ENCODE measurements at places on chromosomes 16 and 17.

DNA sequence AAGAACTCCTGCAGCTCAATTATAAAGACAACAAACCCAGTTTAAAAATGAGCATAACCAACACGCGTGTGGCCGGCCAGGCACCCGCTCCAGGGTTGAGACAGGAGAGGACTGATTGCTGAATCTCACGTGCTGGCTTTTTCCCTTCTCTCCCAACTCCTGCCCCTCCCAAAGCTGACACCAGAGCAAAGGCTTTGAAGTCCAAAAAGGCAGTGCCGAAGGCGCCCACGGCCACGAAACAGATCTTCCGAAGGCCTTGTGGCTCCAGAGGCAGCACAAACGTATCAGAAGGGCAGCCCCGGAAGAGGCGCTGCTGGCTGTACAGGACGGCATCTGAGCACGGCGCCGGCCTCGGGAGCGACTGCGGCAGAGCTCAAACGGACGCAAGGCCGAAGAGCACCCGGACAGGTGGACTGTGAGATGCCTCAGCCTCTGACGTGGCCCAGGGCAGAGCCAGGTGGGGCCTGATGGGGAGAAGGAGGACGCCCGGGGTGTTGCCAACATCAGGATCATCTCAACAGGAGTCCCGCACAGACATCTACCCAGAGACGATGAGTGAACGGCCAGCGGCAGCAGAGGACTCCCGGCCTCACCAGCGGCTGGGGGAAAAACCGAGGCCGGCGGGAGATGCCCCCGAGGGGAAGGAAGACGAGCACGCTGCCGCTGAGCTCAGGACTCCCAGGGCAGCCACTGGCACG is 10.5 kb downstream of the CLCN7 start:
- DNase-seq = no peak

DNA sequence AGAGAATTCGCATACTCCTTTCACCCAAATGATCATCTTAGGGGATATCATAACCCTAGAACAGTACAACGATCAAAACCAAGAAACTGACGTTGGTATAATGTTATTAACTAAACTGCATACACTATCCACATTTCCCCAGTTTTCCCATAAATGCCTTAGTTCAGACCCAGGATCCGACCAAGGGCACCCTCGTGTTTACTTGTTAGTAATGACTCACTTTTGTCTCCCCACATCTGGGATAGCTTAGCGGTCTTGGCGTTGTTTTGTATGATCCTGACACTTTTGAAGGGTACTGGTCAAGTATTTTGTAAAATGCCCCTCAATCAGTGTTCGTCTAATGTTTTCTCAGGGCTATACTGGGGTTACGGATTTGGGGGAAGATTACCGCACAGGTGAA is 8.0 kb downstream of the HS3ST3A1 start:
- no peak for DNase-seq

GRCh38 chr17:55694286-55694910 is 28.3 kb downstream of the TMEM100 start:
- DNase-seq = no peak

DNA sequence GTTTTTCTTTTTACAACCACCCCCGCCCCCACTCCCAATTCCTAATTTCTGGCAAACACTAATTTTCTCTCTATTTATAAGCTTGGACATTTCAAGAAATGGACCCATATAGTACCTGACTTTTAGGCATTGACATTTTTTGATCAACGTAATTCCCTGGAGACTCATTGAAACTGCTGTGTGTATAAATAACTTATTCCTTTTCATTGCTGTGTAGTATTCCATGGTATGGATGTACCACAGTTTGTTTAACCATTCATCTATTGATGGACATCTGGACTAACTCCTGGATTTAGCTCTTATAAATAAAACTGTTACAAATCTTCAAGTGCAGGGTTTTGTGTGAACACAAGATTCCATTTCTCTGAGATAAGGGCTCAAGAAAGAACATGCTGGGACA is 47.1 kb upstream of the RBFOX1 start:
- no peak for DNase-seq

DNA sequence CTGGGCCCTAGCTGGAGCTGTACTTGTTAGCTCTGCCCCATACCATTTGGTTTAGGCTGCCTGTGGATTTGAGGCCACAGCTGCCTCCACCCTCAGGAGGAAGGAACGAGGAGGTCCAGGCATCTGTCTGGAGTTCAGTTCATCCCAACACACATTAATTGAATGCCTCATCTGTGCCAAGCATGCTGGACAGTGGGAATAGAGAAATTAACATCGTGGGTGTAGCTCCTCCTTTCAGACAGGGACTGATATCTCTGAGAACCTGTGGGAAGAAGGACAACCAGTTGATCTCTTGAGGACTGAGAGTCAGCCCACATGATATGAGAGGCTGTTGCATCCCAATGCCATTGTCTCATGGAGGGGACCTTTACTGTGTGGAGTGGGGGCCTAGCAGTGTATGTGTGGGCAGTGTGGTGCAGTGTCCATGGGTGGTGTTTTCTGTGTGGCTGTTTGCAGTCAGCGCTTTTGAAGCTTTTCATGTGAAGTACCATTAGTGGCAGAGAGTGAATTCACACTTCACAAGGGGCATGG is 29.4 kb upstream of the DDX52 start:
- DNase-seq = no peak

DNA sequence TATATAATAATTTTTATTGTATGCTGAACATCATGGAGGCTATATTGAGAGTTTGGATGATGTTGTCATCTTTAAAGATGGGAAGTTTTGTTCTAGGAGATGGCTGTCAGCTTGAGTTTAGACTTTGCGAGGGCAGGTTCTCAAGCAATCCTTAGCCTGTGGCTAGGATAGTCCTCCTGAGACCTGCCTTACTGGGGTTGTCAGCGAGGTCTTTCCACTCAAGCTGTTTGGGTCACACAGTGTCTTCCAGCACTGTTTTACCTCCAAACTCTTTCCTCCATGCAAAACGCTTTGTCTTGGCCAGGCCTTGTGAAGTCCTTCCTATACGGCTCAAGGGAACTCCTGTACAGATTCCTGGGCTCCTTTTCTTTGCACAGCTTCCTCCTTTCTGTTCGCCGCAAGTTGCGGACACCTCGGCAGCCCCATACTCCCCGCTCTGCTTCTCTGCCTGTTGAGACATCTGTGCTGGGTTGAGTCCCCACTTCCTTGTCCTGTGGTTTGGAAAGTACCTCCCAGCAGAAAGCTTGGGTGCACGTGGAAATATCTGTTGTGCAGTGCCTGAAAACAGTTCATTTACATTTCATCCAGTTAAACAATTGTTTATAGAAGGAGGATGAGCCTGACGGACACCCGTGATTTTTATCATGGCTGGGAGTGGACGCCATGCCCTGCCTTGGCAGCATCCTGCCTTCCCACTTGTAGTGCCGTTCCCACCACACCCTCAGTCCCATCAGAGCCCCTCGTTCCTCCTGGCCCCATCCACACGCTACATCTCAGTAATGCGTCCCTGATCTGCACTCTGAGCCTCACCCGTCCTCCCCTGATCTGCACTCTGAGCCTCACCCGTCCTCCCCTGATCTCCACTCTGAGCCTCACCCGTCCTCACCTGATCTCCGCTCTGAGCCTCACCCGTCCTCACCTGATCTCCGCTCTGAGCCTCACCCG is 55.0 kb upstream of the CBFA2T3 start:
- peak; percentile 92 for DNase-seq

GRCh38 chr16:78483124-78483992 is 383.9 kb downstream of the WWOX start:
- DNase-seq = no peak

DNA sequence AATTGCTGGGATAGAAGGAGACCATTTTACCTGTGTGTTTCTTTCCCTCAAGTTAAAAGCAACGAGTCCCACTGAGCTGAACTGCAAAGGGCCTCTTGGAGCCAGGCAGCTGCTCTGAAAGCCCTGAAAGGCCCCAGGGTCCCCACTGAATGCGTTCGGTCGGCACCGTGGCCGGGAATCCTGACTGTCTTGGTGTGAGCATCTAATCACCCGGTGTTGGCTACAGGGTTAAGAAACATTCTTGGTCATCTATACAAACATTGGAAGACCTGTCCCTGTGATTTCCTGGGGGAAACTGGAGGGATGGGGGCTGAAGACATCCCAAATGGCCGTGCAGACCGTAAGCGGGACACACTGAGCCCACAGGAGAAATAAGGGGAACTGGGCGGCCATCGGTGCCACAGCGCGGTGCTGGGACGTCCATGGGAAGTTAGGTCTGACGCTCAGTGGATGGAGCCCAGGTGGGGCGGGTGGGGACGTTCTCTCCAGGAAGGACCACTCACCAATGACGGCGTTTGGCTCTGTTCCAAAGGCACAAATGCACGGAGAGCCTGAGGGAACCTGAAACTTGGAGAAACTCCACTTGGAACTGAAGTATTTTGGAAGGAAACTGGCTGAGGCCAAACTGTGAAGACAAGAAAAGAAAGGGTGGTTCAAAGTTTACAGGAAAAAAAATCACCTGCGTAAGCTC is 32.1 kb downstream of the WDR45B start:
- DNase-seq = no peak

DNA sequence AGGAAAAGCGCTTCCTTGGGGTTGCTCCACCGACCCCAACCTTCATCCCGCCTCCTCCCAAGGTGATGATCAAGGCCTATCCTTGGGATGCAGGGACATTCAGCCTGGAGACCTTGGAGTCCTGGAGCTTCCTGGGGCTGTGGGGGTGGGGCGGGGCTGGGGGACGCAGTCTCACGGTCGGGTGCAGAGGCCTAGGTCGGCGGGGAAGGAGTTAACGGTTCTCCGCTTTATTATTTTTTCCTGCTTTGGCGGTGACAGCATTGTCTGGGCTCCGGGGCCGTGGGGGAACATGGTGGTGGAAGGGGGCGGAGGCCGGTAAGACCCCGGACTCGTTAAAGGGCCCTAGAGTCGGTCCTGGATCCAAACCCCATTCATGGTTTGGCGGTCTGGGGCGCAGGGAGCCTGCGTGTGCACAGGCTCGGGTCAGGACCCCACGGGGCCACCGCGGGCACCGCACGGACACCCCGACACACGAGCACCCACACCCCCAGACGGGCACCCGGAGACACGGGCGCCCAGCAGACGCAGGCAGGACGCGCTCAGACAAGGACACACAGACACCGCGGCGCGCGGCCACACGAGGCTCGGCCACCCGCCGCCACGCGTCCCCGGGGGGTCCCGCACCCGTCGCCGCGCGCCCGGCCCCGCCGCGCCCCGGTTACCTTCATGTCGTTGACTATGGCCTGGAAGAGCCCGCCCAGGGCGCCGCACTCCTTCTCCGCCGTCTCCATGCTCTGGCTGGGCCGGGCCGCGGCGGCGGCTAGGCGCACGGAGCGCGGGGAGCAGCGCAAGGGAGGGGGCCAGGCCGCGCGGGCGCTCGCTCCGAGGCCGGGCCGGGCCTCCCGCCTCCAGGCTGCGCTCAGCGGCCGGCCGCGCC is 554 bp downstream of the MTSS2 start:
- DNase-seq = no peak

GRCh38 chr17:2018716-2019510 is 6.2 kb downstream of the RTN4RL1 start:
- DNase-seq = no peak

GRCh38 chr16:50842589-50842988 is 100.7 kb downstream of the CYLD start:
- no peak for DNase-seq

DNA sequence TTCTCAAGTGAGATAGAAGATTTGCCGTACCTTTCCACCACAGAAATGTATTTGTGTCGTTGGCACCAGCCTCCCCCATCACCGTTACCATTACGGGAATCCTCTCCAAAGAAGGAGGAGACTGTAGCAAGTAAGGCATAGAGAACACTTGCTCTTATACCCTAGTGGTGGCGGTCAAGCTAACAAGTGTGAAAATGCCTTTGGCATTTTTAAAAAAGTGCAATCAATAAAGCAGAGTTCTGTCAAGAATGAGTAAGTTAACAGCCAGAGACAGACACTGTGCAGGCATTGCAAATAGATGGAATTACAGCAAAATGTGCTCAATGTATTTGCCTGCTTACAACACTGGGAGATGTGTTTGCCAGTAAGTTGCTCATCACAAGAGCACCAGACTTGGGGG is 7.7 kb downstream of the MSL1 start:
- DNase-seq = no peak

DNA sequence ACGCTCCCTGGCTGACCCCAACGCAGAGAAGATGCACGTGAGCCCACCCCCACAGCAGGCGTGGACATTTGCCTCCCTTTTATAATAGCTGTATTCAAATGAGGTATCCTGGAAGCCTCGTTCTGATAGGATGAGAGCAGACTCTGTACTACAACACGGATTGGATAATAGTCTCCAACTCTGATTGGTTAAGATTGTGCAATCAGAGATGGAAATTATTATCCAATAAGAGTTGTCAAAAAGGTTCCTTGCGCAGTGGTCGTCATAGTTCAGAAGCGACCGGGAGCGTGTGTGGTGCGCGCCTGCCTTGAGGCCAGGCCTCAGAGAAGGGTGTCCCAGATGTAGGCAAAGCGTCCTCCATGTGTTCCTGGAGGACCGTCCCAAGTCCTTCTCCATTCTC is 104.6 kb downstream of the USP22 start:
- DNase-seq = no peak

DNA sequence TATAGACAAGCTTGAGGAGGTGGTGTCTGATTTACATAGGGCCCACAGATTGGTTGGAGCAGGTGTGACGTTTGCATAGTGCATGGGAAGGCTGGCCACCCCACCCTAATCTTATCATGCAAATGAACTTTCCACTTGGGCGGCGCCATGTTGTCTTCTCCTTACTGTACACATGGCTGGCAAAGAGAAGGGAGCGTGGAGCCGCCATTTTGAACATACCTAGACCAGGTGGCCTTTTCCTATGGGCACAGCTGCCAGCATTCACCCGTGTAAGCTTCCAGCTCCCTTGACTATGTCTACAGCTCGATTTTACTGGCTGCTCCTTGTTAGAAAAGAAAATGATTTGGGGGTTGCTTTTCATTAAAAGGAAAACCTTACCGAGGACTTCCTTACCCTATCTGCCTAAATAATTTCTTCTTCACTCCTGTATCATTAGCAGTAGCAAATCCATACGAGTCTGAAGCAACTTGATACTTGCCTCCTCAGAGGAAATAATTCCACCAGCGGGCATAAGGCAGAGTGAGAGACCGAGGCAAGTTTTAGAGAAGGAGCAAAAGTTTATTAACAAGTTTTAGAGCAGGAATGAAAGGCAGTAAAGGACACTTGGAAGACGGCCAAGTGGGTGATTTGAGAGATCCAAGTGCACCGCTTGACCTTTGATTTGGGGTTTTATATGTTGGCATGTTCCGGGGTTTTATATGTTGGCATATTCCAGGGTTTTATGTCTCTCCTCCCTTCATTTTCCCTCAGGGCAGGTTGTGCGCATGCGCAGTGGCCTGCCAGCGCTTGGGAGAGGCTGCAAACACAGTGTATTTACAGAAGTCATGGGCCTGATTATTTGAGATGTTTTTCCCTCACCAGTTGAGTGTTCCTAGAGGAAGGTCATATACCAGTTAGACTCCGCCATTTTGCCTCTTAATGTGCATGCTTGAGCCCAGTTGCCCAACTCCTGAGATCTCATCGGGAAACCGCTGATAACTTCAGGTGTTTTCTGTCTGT is 65.7 kb downstream of the MARF1 start:
- DNase-seq = no peak

- no peak for DNase-seq
Observed at GRCh38 chr17:62855156-62855555, 47.0 kb upstream of the MARCHF10 start.

GRCh38 chr16:16090238-16090637 is 133.1 kb downstream of the ABCC6 start:
- no peak for DNase-seq
